Bronchial epithelial cell (primary cell): ENCODE measurements at places on chromosomes 6 and 20. TPM values are rescaled to one million over a fixed set of nuclear protein-coding genes. Genes with fewer than 3 reads are reported as not detected.
A peak's percentile ranks its signal among the peaks of the same experiment; 100 is the strongest.

GRCh38 chr6:44472250-44472945 lies 84.9 kb downstream of the CDC5L start:
- DNase-seq: no peak

GRCh38 chr6:48671505-48671904 lies 560.5 kb upstream of the PTCHD4 start:
- DNase-seq: peak; percentile 51

GRCh38 chr20:20593447-20594170 lies 118.8 kb downstream of the RALGAPA2 start:
- peak; percentile 39 for DNase-seq

DNA sequence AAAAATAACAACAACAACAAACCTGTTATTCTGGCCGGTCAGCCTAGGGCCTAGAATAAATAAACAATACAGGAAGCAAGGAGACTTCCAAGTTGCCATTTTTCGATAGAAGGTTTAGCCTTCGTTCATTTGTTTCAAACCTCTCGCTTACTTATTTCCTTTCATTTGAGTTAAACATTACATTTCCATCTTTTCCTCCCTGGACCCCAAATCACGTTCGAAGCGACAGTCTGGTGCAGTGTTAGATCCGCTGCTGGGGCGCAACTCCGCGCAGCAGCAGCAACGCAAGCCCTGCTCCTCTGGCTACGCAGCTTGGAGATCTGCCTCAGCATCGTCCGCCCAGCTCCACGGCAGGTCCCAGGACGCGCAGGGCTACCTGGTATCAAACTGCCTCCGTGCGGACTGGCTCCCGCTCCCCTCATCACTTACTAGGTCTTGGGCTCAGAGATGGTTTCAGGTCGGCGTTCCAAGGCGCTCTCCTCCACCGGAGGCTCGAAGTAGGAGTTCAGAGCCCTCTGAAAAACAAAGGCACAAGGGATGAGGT lies 530 bp downstream of the TDP2 start:
- peak; percentile 47 for DNase-seq

DNA sequence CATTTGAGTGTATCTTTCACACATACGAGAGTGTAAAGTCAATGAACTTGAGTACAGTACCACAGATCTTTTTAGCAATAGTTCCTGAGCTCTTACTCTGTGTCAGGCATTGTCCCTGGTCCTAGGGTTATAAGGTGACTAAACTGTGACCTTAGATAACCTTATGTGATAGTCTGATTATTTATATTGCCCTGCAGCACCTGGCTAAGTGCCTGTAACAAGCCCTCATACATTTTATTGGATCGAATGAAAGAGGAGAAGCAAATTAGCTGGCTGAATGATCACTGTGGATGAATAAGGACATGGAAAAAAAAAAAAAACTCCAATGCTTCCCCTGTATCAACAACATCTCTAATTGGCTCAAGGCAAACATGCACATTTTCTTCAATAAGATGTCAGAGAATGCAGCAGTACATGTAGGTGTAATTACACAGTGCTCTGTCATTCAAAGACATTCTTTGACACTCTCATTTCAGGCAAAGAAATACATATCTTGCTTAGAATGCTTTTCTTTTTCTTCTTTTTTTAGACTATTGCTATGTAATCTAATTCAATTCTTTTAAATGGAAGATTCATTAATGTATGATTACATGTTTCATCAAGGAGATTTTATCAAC lies 153.4 kb downstream of the PHACTR1 start:
- no peak for DNase-seq

GRCh38 chr6:32666420-32667300 lies at the start of gene HLA-DQB1:
HLA-DQB1 (minus strand) TSS chr6:32666657; CDS start chr6:32666607, 50 bp downstream.
- DNase-seq: peak; percentile 79

Gene ULBP3
- 5.6 and 11.1 TPM in 2 replicates for total RNA-seq

Gene TRMT11
- total RNA-seq: 22.7 and 28.7 TPM in 2 replicates

Gene LAMP5
- not detected in 2 replicates for total RNA-seq

Gene SRSF12
- total RNA-seq: under 0.01 and 0.38 TPM in 2 replicates
